ENCODE measurements at places on chromosomes 5 and 9.

GRCh38 chr5:161095953-161096352 lies 243.9 kb upstream of the ATP10B start:
- no peak for DNase-seq

DNA sequence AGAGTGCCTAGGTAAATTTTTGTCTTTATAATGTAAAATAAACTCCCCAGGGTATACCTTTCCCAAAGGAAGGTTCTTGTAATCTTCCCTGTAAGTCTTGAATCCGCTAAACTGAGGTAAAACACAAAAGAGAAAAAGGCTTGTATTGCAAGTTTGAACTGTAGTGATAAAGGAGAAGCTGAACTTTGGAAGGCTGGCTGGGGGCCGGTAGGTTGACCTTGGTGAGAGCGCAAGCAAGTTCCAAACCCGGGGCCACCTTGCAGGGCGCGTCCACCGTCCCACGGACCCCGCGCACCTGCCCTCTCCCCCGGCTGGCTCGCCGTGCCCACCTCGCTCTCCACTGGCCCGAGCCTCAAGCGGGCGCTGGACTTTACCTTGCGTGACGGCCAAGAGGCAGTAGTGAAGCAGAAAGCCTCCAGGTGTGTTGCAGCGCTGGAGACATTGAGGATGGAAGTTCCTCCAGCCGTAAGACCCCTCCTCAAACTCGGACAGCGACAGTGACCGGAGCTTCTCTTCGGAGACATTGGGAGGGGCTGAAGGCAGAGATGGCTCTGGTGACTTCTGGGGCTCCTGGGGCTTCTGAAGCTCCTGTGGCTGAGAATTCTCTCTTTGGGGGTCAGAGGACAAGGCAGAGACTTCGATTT lies 428 bp downstream of the SLCO4C1 start:
- DNase-seq, result no peak

GRCh38 chr5:180138214-180138975 lies 66.8 kb upstream of the RNF130 start:
- DNase-seq, result no peak

GRCh38 chr5:64918083-64918482 lies 149.4 kb downstream of the CWC27 start:
- DNase-seq, result no peak

DNA sequence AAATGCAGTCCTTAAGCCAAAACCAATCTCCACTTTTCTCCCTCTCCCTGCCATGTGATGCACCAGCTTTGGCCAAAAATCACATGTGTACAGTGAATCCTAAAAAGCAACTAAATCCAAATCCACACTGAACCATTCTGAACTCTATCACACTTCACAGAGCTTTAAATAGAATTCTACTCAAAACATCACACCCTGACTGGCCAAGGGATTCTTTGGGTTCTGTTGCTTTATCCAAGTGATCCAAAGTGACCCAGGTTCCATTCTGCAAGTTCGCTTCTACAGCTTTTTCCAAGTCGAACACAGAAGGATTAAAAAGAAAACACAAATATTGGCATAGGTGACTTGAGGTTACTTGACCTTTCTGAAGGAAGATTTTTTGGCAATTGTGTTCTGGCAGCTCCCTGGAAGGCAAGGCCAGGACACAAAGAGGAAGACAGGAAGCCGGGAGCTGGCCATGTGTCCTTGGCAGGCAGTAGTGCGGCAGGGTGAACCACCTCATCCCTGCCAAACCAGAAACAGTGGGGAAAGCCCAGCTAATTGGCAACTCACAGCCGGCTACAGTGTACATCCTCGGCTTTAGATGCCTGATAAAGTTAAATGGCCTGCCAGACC lies 115.0 kb downstream of the NFIB start:
- DNase-seq, result no peak

DNA sequence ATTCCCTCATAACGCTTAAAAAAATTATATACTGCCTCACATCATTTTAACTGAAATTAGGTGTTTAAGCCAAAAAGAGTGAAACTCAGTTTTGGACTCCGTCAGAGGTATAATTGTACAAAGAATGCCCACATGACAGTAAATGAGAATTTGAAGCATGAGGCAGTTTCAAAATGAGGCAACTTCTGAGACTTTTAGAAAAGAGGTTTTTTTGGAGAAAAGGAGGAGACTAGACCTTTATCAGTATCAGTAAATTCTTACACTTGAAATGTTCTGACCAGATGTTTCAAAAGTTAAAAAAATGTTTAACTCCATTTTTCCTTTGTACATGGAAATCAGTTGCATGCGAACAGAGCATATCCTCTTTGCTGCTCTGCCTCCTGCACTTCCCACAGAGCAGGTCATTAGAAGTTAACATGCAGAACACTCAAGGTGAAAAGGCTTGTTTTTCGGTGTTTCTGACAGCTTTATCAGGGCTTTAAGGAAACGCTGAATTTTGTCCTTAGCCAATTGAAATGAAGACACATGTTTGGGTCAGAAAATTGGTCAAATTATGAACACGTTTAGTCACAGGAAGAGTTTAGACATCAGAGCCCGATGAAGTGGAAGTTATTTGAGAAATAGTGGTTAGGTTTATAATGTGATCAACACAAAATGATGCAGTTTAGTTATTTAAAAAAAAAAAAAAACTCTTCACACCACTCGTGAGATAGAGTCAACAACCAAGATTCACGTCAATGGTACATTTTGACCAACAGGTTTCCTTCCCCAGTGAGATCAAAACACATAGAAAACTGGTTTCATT lies 59.5 kb downstream of the PIK3R1 start:
- DNase-seq, result no peak

GRCh38 chr5:54556141-54556540 lies 38.6 kb downstream of the SNX18 start:
- no peak for DNase-seq

All from HS-27A (cell line).